Myometrial cell (primary cell): ENCODE measurements at places on chromosomes 11 and 22. TPM values are rescaled to one million over a fixed set of nuclear protein-coding genes. Genes with fewer than 3 reads are reported as not detected.

C11orf91 gene
- not detected in 2 replicates for total RNA-seq

BIK gene
- not detected in 2 replicates for total RNA-seq

CTSF gene
- total RNA-seq = 9.5 and 14.5 TPM in 2 replicates

ZBED5 gene
- total RNA-seq = 21.6 and 21.8 TPM in 2 replicates
